Effector memory CD8-positive, alpha-beta T cell (primary cell): ENCODE measurements at places on chromosomes 7 and 10.

DNA sequence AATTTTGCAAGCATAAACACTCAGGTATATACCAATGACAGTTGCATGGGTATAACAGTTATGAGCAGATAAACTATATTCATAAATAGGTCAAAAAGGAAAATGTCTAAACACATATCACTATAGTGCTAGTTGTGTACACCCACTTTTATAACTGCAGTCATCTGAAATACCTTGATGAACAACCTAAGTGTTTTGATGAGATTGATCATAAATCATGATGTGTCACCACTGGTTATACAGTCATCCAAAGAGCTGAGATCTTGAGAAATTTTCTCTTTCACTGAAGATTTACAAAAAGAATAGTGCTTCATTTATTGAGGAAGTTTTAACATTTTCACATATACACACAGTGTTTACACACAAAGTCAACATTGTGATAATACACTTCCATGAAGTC lies 78.6 kb upstream of the SLC25A13 start:
- DNase-seq: no peak

DNA sequence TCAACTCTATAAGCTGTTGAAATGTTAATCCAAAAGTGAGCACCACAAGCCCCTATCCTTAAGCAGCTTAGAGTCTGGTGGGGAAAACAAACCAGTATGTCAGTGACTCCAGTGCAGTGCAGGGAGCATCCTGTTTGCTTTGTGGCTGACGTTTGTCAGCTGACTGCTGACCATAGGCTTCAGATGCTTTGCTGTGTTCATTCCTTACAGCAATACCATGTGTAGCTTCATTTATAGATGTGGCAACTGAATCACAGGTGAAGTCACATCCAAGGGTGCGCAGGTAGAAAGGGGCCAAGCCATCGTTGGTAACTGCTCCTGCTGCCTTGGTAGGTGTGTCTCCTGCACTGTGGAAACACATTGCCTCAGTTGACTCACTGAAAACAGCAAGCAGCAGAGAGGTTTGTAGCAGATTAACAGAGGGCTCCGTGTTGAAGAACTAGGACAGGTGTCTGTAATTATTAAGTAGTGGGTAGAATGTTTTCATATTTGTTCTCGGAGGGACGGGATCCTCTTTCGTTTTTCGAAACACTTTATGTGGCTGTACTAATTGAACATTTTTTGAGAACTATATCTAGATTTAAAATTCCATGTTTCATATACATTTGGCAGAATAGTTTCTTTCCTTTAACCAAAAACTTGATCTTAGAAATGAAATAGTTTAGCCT lies 2.0 kb downstream of the INSIG1 start:
- no peak for DNase-seq

DNA sequence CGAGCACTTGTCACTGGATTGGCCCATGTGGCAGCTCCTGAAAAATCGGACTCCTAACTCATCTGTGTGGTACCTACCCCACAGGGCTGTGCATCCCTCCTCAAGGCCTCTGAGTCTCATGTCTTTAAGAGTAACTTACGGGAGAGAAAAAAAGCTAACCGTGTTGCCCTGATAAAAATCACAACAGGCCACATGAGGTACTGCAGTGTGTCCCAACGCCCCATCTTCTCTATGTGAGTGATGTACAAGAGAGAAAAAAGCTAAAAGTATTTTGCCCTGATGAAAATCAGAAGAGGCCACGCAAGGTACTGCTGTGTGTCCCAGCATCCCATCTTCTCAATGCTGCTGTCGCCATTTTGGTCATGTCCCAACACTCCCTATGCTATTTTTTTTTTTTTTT lies 41.2 kb upstream of the ADRB1 start:
- no peak for DNase-seq

- no peak for DNase-seq
Observed at GRCh38 chr7:114405427-114405826, 9.2 kb upstream of the FOXP2 start.

- no peak for DNase-seq
Observed at GRCh38 chr10:98885378-98885777, 350.3 kb downstream of the HPSE2 start.

- no peak for DNase-seq
Observed at GRCh38 chr10:12419262-12419847, 70.0 kb downstream of the CAMK1D start.

DNA sequence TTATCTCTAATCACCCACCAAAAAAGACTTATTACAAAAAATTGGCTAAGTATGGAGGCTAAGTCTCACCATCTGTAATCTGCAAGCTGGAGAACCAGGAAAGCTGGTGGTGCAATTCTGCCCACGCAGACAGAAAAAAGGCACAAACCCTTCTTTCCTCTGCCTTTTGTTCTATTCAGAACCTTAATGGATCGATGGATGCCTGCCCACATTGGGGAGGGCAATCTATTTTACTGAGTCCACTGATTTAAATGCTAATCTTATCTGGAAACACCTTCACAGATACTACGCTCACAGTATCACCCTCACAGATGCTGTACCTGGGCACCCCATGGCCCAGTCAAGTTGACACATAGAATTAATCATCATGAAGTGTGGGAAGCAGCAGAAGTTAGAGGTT lies 10.2 kb downstream of the IGFBP3 start:
- DNase-seq: no peak
